ENCODE measurements at places on chromosomes 3 and 15. TPM values are rescaled to one million over a fixed set of nuclear protein-coding genes. Genes with fewer than 3 reads are reported as not detected.

STRC gene
- total RNA-seq, result 0.05 TPM

KIF7 gene
- 2.7 TPM for total RNA-seq

FETUB gene
- 0.09 TPM for total RNA-seq

TMIE gene
- total RNA-seq, result 0.85 TPM

WNT7A gene
- under 0.01 TPM for total RNA-seq

EPHA6 gene
- 1.3 TPM for total RNA-seq

SLC22A13 gene
- total RNA-seq, result 0.09 TPM

FGD5 gene
- 2.0 TPM for total RNA-seq

KLHL6 gene
- 20.9 TPM for total RNA-seq

CYP8B1 gene
- total RNA-seq, result not detected

CEP97 gene
- 14.0 TPM for total RNA-seq

GRCh38 chr3:11247362-11247761, 24.8 kb upstream of the ATG7 start:
- DNase-seq, result no peak

- no peak for DNase-seq
Measured at GRCh38 chr15:56530157-56530556, 65.2 kb upstream of the MNS1 start.

DNA sequence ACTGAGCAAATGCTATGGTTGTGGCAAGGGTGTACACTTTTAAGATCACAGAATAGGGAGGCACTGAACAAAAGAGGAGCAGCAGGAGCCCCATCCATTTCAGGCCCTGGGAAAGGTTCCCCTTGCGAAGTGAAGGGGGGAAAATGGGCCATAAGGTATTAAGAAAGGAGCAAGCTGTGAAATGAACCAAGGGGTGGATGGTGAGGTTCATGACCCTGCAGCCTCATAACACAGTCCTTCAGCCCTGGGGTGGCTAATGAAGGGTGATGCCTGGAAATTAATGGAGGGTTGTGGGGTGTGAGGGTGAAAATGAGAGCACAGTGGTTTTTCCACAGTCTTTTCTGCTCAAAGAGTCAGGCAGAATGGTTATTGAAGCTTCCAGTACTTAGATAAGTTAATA, 150.1 kb downstream of the PDZRN3 start:
- no peak for DNase-seq

- DNase-seq, result no peak
Measured at GRCh38 chr3:138600100-138600745, 6.2 kb upstream of the CEP70 start.

DNA sequence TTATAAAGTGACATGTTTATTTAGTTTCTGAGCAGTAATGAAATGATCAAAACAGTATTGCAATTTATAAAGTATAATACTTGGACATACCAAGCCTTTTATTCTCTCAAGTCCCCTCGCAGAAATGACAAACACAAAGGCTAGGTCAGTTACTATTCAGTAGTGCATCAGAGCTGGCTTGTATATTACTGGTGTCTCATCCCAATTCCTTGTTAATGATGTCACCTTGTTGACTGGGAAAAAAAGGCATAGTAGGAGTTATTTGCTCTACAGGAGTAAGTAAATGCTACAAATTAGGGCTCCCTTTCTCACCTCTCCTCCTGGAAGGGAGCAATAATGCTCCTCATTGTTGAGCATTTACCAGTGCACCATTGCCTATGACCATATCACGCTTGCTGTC, 317.6 kb downstream of the CHL1 start:
- no peak for DNase-seq

DNA sequence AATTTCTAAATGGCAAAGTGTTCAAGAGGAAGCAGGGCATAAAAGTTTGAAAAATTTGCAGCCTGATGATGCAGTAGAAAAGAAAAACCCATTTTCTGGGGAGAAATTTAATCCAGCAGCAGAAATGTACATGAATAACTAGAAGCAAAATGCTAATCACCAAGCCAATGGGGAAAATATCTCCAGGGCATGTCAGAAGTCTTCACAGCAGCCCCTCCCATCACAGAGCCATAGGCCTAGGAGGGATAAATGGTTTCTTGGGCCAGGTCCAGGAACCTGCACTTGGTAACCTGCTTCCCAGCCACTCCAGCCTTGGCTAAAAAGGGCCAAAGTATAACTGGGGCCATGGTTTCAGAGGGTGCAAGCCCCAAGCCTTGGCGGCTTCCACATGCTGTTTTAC, 22.6 kb downstream of the OSTN start:
- no peak for DNase-seq

DNA sequence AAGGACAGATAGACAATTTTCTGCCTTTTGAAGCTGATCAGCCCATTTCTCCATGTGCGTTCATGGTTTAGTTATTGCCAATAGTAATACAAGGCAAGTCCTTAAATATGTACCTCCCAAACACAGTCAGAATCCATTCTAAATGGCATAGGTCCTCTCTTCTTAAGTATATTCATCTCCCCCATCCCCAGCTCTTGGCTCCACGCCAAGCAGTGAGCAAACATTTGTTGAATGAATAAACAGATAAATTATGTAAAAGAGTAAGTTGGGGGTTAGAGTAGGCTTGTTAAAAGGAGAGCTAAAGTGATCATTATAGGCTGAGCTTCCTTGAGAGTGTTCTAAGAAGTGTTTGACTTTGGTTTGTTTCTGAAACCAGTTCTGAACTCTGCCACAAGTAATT, 241.3 kb downstream of the ITPR1 start:
- no peak for DNase-seq

GRCh38 chr15:89672221-89673164, 6.7 kb downstream of the PLIN1 start:
- DNase-seq, result no peak

GRCh38 chr15:80788536-80788935, 9.4 kb downstream of the CEMIP start:
- DNase-seq, result no peak

- DNase-seq, result no peak
Measured at GRCh38 chr15:81117136-81117535, 16.9 kb upstream of the CFAP161 start.

DNA sequence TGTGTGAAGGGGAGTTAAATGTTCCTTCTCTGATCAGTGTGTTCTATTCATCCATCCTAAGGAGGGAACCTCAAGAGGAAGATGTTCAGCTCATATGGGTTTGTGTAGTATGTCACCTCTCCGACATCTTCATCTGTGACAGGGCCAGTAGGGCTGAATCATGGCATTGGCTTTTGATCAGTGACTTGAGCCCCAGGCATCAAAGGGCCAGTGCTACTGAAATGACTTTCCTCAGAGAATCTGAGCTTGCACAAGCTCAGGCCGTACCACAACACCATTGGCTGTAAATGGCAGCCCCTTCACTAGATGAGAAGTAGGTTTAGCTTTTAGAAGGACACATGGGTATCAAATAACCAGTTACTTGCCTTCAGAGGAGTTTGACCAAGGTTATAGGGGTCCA, 183.2 kb upstream of the NR2E3 start:
- DNase-seq, result no peak

DNA sequence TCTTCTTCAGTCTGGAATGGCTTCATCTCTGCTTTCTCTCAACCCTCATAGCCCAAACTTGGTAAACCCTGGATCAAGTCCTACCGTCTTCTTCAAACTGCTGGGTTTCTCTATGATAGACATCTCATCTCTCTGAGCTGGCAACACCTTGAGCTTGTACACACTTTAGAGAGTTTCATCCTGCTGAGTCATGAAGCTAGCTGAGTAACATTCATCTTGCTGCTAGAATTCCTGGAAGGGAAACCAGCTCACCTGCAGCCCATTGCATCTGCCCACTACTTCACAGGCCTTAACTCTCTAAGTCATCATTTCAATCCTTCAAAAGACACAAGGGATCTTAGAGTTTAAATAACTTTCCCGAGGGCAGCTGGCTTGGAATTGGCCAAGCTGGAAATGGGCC, 175.5 kb upstream of the RORA start:
- no peak for DNase-seq

GRCh38 chr15:87518957-87519356, 737.6 kb downstream of the NTRK3 start:
- DNase-seq, result no peak

- DNase-seq, result no peak
Measured at GRCh38 chr3:85678713-85679112, 719.9 kb downstream of the CADM2 start.

DNA sequence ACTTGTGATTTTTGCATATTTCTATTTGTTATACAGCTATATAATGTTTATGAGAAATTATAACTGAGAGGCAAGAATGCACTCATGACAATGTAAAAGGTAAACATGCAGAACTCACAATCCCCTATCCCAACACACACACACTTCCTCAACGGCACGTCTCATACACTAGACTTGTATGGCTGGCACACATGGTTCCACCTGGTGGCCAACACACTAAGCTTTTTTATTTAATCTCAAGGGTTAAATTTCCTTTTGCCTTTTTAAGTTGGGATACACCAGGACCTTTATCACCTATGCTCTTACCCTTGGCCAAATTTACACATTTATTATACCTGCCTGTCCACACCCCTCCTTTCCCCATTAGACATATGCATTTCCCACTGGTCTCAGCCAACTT, 88.6 kb upstream of the PSMD6 start:
- DNase-seq, result no peak

GRCh38 chr3:87996882-87997281, 61.9 kb downstream of the CGGBP1 start:
- DNase-seq, result no peak

GRCh38 chr3:72485641-72486040, 362.6 kb downstream of the SHQ1 start:
- no peak for DNase-seq

DNA sequence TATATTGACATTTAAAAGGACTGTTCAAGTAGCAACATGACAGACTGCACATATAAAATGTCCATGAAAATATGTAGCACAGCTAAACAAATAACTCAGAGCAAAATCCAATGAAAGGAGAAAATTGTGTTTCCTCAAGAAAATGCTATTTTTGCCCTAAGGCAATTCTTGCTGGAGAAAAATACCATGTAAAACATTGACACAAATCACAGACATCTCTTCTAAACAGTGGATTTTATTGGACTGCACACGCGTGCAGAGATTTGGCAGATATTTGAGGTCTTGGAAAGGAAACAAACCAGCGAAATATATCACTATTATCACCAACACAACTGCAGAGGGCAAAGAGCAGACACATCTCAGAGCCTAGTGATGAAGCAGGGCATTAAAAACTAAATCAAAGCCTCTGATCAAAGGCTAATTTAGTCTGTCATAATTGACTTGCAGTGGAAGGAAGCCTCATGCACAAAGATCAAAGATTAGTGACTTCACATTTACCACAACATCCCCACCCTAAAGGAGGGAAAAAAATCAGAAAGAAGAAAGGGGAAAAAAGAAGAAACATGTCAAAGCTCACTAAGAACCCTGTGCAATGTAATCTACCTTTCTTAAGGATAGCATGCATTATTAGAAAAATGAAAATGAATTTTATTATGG, 52.4 kb downstream of the CHL1 start:
- DNase-seq, result no peak

GRCh38 chr3:14398797-14399106, 3.7 kb upstream of the SLC6A6 start:
- no peak for DNase-seq
